ENCODE measurements at places on chromosomes 6 and 20. TPM values are rescaled to one million over a fixed set of nuclear protein-coding genes. Genes with fewer than 3 reads are reported as not detected.

GRCh38 chr6:76439811-76440210 lies 367.3 kb upstream of the IMPG1 start:
- H3K27ac ChIP-seq, result no peak overlapping the region
- H3K27me3 ChIP-seq, result no peaks in the 10 kb centered on the region
- no peak for DNase-seq
- no peak overlapping the region for H3K4me3 ChIP-seq

DNA sequence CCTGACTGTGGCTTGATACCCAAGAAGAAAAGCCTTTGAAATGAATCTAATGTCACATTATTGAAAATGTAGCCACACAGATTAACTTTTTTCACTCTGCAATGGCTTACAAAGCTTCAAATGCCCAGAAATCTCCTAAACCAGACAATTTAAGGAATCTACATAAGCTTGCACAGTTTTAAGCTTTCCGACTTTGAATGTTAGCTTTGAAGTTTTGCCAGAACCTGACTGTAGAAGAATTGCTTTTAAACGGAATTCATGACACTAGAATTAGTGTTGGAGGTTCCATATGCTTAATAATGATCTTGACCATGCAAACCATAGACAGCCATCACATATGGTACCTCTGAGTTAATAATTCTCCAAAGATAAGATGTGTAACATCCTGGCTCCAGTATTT lies 798.5 kb upstream of the EPHA7 start:
- H3K27me3 ChIP-seq, result no peaks in the 10 kb centered on the region
- H3K36me3 ChIP-seq, result no peaks in the 10 kb centered on the region
- no peak overlapping the region for H3K27ac ChIP-seq
- peak; percentile 83 for DNase-seq

- H3K4me3 ChIP-seq, result no peak overlapping the region
- H3K27ac ChIP-seq, result no peak overlapping the region
- H3K4me1 ChIP-seq, result peaks cover 2% of the 10 kb centered on the region
- no peaks in the 10 kb centered on the region for H3K27me3 ChIP-seq
- no peaks in the 10 kb centered on the region for H3K36me3 ChIP-seq
- no peak for DNase-seq
Measured at GRCh38 chr6:111239461-111239860, 152.2 kb downstream of the SLC16A10 start.

GRCh38 chr6:34150766-34151165 lies 4.9 kb upstream of the GRM4 start:
- no peak for DNase-seq
- no peak overlapping the region for H3K4me3 ChIP-seq
- no peaks in the 10 kb centered on the region for H3K36me3 ChIP-seq
- peaks cover 13% of the 10 kb centered on the region for H3K4me1 ChIP-seq

DNA sequence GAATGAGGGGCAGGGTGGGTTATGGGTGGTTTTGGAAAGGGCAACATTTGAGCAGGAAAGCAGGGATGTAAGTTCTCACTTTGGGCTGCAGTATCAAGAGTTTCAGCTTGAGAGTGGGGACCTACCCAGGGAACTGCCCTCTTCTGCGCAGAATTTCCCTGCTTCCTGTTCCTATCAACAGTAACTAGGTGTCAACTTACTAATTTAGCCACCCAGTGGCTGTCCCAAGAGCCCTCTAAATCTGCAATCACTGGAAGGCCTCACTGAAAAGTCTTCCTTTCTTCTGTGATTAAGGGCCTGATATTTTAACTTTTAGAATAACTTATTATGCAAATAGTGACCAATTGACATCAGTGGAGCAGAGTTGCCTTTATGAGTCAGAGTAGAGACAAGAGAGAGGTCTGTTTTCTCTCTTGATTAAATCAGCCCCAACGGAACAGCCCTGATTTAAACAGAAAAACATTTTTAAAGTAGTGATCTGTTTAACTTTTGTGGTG lies 118.2 kb upstream of the RIPOR2 start:
- no peaks in the 10 kb centered on the region for H3K36me3 ChIP-seq
- peak; percentile 25 for DNase-seq
- no peaks in the 10 kb centered on the region for H3K27me3 ChIP-seq
- H3K4me1 ChIP-seq, result no peaks in the 10 kb centered on the region
- no peak overlapping the region for H3K4me3 ChIP-seq

OR2H1 gene
- not detected for total RNA-seq

CFB gene
- total RNA-seq, result 255 TPM

GRCh38 chr6:32982702-32983492 lies 14.5 kb downstream of the BRD2 start:
- DNase-seq, result no peak
- H3K4me3 ChIP-seq, result no peak overlapping the region
- peaks cover 31% of the 10 kb centered on the region for H3K36me3 ChIP-seq
- H3K27ac ChIP-seq, result no peak overlapping the region

DNA sequence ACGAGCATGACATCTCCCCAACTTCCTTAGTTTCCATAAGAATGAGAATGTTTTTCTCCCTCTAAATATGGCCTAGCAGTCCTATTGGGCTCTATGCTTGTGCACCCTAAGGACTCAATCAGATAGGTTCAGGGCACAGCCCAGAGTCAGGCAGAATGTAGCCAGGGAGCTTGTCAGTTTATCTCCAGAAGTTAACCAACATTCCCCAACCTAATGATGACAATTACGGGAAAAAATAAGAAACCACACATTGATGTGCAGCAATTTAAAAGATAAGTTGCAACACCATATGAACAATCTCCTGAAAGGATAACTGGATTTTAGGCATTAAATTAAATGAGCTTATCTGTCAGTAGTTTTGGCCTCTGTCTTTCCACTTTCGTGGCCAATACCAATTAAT lies 71.1 kb downstream of the HDDC2 start:
- H3K4me3 ChIP-seq, result no peak overlapping the region
- no peak overlapping the region for H3K27ac ChIP-seq
- H3K27me3 ChIP-seq, result no peaks in the 10 kb centered on the region
- no peaks in the 10 kb centered on the region for H3K36me3 ChIP-seq
- H3K4me1 ChIP-seq, result peaks cover 2% of the 10 kb centered on the region

DNA sequence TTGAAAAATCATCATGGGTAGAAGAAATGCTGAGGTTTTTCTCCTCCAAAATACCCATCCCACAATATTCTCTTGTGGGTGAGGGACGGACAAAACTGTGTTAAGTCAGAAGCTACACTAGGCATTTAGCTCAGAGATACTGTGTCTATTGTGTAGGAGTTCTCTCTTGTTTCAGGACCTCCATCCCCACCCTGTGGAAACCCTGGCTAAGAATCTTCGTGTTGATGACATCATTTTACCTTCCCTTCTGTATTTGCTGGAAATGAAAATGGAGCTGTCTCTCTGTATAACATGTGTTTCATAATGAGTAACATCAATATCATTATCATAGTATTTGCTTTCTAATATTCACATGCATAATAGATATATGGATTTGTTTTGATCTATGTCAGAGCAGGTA lies 1193.0 kb upstream of the CITED2 start:
- H3K27me3 ChIP-seq, result no peaks in the 10 kb centered on the region
- no peaks in the 10 kb centered on the region for H3K36me3 ChIP-seq
- DNase-seq, result no peak

GRCh38 chr6:50724381-50725124 lies 11.2 kb downstream of the TFAP2D start:
- H3K36me3 ChIP-seq, result no peaks in the 10 kb centered on the region
- H3K27me3 ChIP-seq, result peaks cover 64% of the 10 kb centered on the region
- no peaks in the 10 kb centered on the region for H3K4me1 ChIP-seq
- no peak for DNase-seq
- no peak overlapping the region for H3K27ac ChIP-seq
- no peak overlapping the region for H3K4me3 ChIP-seq
